Posterior cingulate gyrus (tissue), 11 donors: ENCODE measurements at places on chromosomes 6 and 20.
A peak's percentile ranks its signal among the peaks of the same experiment; 100 is the strongest.

GRCh38 chr6:47161176-47161687, 119.1 kb upstream of the ADGRF1 start:
- no peak for DNase-seq

- DNase-seq, result no peak
Measured at GRCh38 chr6:155011809-155012291, 16.7 kb downstream of the TIAM2 start.

- peak; percentile 32 for DNase-seq
Measured at GRCh38 chr6:164396071-164397047, 913.0 kb downstream of the C6orf118 start.

GRCh38 chr6:163490826-163491577, 76.5 kb downstream of the QKI start:
- DNase-seq, result no peak

- DNase-seq, result no peak
Measured at GRCh38 chr20:58192567-58192966, 35.9 kb downstream of the ANKRD60 start.

GRCh38 chr20:64037498-64038213, 1.7 kb downstream of the C20orf204 start:
- no peak for DNase-seq

DNA sequence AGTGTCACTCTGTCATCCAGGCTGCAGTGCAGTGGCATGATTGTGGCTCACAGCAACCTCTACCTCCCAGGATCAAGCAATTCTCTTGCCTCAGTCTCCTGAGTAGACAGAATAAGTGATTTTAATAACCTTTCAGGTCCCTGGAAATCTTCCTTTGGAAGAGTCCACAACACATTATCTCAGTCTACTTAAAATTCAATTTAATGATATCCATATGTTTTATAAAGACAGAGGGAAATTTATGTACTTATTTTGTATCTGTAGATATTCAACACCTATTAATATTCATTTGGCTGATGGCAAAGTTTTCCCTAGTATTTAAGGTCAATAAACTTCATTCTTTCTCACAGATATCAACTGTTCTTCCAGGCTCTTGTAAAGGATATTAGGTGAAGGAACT, 881.4 kb upstream of the GJE1 start:
- DNase-seq, result no peak

DNA sequence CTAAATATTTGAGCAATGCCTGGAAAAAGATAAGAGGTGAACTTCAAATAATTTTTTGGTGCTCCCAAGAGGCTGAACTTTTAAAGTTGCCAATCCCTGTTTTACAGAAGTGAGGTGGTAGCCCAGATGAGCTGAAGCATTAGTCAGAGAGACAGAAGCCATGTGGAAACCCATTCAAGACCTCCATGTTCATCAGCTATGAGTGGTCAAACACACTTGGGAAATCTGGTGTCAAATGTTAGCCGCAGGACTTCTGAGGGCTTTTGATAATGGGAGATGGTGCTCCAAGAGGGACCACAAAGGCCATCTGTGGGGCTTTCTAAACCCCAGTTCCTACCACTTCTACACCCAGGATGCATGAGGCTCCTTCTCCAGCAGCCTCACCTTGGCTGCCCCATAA, 77.5 kb upstream of the MRPS10 start:
- no peak for DNase-seq

- DNase-seq, result no peak
Measured at GRCh38 chr6:159691963-159692287, 1.1 kb downstream of the SOD2 start.

GRCh38 chr20:54431156-54431944, 44.0 kb upstream of the DOK5 start:
- peak; percentile 9 for DNase-seq
